ENCODE measurements at places on chromosomes 16 and 17.

GRCh38 chr16:15949210-15950160 lies at the start of gene ABCC1:
Gene ABCC1 (plus strand): TSS chr16:15949616. CDS start chr16:15949752, 136 bp downstream.
- no peak for DNase-seq

- no peak for DNase-seq
Measured at GRCh38 chr16:52491216-52491615, 55.7 kb downstream of the TOX3 start.

DNA sequence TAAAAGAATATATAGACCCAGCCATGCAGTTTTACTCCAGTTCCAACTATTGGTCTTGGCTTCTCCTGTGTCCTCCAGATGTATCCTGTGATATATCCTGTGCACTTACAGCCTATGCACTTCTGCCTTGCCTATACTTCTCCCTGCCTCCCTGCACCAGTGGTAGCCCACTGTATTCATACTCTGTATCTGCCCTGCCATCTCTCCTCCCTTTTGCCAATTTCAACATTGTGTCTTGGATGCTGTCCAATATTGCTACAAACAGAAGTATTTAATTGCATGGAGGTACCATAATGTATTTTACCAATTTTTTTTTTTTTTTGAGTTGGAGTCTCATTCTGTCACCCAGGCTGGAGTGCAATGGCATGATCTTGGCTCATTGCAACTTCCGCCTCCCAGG lies 242.7 kb downstream of the HAPSTR1 start:
- DNase-seq: no peak

DNA sequence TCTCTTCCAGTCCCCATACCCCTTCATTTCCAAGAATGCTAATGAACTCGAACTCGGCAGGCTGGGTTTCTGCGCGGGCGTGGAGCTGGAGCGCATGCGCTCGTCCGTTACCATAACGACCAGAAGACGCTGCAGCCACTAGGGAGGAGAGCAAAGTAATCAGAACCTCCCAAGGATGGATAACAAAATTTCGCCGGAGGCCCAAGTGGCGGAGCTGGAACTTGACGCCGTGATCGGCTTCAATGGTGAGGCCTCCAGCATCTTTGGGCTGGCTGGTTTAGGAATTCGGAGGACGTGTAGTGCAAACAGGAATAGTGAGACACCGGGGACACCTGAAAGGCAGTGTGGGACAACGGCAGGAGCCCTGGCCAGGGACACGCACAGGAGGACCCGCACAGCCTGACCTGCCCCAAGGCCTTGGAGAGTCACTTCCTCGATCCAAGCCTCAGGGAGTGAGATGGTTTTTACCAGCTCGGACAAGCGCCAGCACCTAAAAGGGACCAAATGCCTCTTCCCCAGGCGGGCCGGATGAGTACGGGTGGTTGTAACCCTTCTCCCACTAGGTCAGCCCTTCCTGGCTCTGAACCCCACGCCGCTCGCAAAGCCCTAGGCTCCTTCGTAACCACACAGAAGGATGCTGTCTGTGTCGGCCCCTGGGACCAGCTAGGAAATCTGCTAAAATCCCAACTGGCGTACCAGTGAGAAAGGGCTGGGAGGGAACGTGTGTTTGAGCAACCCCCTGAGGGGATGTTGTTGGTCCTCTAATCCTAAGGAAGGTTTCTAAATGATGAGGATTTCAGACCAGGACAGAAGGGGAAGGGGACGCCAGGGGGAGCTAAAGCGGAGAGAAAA lies at the start of gene CFAP52:
TSS of gene CFAP52 (plus strand) at position 122 of the 852 bp plus-strand sequence. CDS start at position 176, 54 bp downstream.
- DNase-seq: peak; percentile 27

GRCh38 chr17:61000911-61001310 lies 323.3 kb downstream of the BCAS3 start:
- no peak for DNase-seq

GRCh38 chr16:68718590-68718989 lies 18.5 kb upstream of the CDH1 start:
- no peak for DNase-seq

GRCh38 chr16:79493911-79494310 lies 106.6 kb downstream of the MAF start:
- no peak for DNase-seq

DNA sequence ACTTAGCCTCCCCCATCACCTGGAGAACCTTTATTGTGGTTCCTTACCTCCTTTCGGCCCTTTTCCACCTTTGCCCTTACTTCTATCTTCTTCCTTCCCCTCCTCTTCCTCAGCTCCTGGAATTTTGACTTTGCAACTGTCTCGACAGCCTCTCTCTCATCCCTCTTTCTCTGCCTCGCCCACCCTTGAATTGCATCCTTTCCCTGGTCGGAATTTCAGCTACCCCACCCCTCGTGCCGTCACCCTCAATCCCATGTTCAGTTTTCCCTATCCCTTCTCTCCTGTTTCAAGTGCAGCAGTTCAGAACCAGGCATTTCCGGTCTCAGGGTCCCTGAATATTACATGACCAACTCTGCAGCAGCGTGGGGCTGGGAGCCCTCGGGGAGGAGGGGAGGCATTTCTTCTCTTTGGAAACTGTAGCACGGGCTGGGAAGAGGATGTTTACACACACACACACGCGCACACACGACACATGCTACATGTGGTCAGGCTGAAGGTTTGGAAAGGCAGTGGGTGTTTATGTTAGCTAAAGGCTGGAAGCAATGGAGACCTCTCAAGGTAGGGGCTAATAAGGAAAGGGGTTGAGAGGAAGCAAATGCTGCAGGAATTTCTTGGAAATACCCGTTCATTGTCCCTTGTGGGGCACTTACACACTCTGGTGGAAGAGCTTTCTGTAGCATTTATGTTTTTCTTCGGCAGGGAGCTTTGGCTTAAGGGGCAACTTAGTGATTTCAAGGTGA lies 971 bp downstream of the MINK1 start:
- DNase-seq: no peak

GRCh38 chr16:56355786-56356275 lies 69.5 kb downstream of the AMFR start:
- DNase-seq: no peak

All from GM12864 (cell line).